ENCODE measurements at places on chromosomes 11 and 22. TPM values are rescaled to one million over a fixed set of nuclear protein-coding genes. Genes with fewer than 3 reads are reported as not detected.

DNAJC24 gene
- total RNA-seq = 9.3 TPM

C11orf86 gene
- not detected for total RNA-seq

ZBTB16 gene
- not detected for total RNA-seq

- H3K4me3 ChIP-seq = no peak overlapping the region
- no peaks in the 10 kb centered on the region for H3K27me3 ChIP-seq
- no peaks in the 10 kb centered on the region for H3K4me1 ChIP-seq
- no peak for DNase-seq
- no peaks in the 10 kb centered on the region for H3K36me3 ChIP-seq
- H3K27ac ChIP-seq = no peak overlapping the region
Measured at GRCh38 chr22:24002851-24003250, 2.4 kb downstream of the GSTT4 start.

GRCh38 chr11:111530091-111530490, 10.4 kb upstream of the LAYN start:
- no peak overlapping the region for H3K4me3 ChIP-seq
- DNase-seq = no peak
- H3K27me3 ChIP-seq = no peaks in the 10 kb centered on the region
- H3K27ac ChIP-seq = no peak overlapping the region

Data from PC-3 (cell line).